T follicular helper cell (primary cell): ENCODE measurements at places on chromosomes 16 and 17.

DNA sequence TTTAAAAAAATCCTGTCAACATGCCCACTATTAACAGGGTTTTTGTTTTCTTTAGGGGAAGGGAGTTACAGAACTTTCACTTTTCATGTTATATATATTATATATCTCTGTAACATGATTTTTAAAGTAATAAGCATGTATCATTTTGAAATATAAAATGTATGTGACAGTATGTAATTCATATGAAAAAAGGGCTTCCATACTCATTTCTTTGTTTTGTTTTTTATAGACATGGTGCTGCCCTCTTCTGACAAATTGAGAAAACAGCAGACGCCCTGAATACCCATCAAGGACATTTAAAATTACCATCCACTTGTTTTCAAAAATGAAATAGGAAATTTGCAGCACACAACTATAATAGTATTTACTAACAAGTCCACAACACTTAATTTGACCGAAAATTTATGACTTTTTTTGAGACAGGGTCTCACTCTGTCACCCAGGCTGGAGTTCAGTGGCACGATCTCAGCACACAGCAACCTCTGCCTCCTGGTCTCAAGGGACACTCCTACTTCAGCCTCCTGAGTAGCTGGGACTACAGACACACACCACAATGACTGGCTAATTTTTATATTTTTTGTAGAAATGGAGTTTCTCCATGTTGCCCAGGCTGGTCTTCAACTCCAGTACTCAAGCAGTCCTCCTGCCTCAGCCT is 30.4 kb downstream of the CFDP1 start:
- DNase-seq: no peak

- no peak for DNase-seq
These were observed 10.7 kb upstream of the EPOP start for GRCh38 chr17:38685491-38685890.

- DNase-seq: no peak
These were observed 189.8 kb upstream of the CDH5 start for GRCh38 chr16:66176731-66177130.

DNA sequence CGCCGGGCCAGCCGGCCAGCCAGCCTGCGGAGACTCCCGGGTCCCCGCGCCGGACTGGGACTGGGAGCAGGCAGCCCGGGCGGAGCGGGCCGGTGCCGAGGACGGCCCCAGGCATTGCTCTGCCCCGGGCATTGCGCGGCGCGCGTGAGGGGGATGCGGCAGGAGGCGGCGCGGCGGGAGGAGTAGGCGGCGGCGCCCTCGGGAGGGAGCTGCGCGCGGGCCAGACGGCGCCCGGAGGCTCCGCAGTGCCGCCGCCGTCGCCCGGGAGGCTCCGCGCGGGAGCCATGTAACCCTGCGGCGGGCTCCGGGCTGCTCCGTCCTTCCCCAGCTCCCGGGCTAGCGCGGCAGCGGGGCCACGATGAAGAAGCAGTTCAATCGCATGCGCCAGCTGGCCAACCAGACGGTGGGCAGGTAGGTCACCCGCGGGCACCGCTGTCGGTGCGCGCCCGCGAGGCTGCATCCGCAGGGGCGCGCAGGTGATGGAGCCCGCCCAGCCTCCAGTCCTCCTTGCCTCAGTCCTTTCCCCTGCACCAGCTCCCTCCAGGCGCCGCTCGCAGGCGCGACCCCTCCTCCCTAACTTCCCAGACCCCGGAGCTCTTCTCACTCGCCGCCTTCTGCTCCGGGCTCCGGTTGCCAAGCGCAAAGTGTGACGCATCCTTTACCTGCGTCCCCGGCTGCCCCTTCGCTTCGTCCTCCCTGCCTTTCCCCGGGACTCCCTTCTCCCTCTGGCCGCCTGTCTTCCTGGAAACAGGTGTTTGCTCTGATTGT is at the start of gene ARHGAP44:
Gene ARHGAP44, plus strand, starts transcription at position 18 of the 768 bp plus-strand sequence. Its CDS starts 341 bp downstream, at position 359.
- DNase-seq: no peak

DNA sequence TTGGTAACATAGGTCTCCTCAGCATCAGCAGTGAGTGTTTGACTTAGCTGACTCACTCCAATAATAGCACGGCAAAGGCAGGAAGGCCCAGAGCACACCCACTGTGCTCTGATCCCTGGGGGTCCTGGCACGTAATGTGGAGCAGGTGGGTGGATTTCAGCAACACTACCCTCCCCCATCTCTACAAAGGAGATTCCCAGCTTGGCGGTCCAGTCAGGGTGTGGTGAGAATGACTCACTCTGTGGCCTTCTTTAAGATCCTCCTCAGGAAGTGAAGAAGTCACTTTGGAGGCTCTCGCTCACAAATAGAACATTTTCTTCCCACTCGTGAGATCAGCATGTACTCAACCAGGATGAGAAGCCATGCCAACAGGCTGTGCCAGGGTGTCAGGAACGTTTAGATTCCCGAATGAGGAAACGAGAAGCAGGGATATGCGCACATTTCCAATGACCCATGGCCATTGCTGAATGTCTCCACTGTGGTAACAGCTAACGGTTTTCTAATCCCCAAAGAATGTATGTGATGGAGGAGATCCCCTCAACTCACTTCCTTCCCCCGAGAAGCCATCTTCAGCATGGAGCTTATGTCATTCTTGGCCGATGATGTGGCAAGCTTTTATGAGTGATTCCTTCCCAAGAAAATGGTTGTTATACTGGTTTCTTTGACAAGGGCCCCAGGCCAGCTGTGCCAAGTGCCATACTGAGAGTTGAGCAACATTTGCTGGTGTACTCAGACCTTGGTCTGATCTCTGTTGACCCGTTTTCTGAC is 365.2 kb downstream of the C16orf95 start:
- DNase-seq: no peak

GRCh38 chr17:17420561-17421269 is 56.1 kb upstream of the MED9 start:
- DNase-seq: no peak

DNA sequence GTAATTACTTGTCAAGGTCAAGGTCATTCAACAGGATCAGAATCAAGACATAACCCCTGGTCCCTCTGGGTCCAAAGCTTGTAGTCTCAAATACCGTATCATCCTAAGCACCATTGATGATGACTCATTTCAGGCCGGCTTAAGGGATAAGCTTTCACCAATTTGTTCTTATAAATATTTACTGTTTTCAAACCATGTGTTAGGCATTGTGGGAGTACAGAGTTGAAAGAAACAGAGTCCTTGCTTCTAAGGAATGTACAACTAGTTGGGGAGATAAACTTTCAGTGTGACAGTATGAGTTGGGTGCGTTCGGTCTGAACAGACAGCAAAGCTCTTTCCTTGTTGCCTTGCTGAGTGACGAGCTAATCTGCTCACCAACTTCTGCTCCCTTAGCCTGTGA is 183.5 kb upstream of the MAF start:
- no peak for DNase-seq

DNA sequence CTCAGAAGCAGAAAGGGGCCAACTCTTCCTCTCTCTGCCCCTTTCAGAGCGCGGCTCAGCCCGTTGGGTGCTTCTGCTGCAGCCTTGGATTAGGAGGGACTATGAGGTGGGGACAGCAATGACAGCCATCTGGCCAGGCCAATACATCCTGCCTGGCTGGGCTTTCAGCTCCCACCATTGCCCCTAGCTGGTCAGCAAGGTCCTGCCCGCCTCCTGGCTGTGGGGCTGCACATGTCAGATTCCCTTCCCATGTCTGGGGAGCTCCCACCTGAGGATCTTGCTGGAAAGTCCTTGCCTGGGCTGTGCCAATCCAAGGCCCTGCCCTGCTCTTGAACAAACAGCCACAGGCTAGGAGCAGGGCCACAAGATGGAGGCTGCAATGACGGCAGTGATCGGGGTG is 8.3 kb downstream of the TRIM65 start:
- no peak for DNase-seq

GRCh38 chr17:15884731-15885130 is 60.2 kb upstream of the ADORA2B start:
- no peak for DNase-seq

- no peak for DNase-seq
These were observed 933 bp upstream of the SNN start for GRCh38 chr16:11667221-11667823.

DNA sequence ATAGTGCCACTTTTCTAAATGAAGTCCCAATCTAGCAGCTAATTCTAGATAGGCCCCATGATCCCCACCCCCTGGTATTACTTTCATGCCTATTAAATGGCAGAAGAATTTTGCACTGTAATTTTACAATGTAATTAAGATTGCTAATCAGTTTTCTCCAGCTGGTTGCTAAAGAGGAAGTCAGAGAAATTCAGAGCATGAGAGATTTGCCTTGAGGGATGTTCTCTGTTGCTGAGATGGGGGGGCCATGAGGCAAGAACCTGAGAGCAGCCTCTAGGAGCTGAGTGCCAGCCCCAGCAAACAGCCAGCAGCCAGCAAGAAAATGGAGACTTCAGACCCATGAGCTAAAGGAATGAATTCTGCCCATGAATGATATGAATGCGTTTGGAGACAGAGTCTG is 38.9 kb downstream of the SHCBP1 start:
- DNase-seq: no peak

GRCh38 chr17:46765453-46765852 is 53.0 kb downstream of the WNT3 start:
- no peak for DNase-seq
